Sciatic nerve (tissue), 2 donors: ENCODE measurements at places on chromosomes 12 and 14. TPM values are rescaled to one million over a fixed set of nuclear protein-coding genes. Genes with fewer than 3 reads are reported as not detected.

The LRRC10 gene
- not detected for total RNA-seq

- DNase-seq: no peak
These were observed 30.1 kb downstream of the NTF3 start for GRCh38 chr12:5461966-5462365.

DNA sequence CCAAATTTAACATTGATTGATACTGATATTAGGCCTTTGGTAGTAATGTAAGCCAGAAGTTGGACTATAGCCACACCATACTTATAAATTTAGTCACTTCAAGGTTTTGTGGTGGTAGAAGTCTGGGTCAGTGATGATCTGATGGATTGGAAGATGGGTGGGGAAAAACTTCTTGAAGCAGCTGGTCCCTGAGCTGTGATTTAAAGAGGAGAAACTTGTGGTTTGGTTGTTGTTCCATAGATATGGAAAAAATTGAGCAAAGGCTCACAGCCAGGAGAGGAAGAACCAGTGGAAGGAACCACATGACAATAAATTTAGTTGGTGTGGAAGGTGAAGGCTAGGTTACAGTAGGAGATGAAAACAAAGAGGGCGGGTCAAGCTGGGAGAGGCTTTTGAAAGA, 26.1 kb downstream of the PTHLH start:
- no peak for DNase-seq

DNA sequence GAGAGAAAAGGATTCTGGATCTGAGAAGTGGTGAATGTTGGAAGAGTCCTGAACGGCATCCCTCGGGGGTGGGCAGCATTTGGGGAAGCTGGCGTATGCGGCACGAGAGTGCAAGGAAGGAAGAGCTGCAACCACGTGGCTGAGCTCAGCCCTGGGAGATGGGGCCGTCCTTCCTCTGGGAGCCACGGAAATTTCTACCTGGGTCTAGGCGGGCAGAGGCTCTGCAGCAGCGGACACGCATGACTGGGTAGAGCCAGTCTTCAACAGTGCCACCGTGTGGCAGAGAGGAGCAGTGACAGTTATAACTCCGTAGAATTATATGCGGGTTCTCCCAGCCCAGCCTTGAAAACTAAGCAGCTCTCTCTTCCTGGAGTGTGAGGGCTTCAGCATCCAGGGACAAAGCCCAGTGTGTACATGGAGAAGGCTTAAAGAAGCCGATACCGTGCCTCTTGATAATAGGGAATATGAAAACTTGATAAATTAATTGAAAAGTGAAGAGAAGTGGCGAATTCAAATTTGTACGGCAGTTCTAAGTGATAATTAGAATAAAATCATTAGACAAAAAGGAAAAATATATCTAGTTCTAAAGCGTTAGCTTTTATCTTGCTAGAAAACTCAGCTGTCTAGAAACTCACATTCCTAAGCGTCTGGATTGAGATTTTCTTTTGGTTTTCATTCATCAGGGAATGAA, 82.9 kb upstream of the STXBP6 start:
- peak; percentile 75 for DNase-seq

- DNase-seq: no peak
These were observed at the start of gene SLC38A4 for GRCh38 chr12:46825591-46826414. SLC38A4 (minus strand) TSS chr12:46825997; CDS start chr12:46793071, 32,926 bp downstream.

- DNase-seq: no peak
These were observed 90.3 kb downstream of the STAB2 start for GRCh38 chr12:103677341-103677740.

- DNase-seq: no peak
These were observed 63.4 kb upstream of the GPATCH2L start for GRCh38 chr14:76088326-76088725.

DNA sequence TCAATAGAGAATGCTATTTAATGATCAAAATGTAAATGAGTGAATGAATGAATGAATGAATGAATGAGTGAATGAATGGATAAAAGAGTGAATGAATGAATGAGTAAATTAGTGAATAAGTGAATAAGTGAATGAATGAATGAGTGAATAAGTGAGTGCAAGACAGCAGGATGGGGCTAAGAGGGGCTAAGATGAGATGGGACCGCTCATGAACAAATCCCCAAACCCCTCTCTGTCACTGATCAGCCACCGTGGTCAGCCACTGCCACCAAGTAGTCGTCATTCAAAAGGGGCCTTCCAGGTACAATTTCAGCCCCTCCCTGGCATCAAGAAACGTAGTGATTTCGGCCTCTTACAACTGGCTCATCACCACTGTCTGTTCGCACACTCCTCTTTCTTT, 79.2 kb downstream of the BCL11B start:
- DNase-seq: no peak

DNA sequence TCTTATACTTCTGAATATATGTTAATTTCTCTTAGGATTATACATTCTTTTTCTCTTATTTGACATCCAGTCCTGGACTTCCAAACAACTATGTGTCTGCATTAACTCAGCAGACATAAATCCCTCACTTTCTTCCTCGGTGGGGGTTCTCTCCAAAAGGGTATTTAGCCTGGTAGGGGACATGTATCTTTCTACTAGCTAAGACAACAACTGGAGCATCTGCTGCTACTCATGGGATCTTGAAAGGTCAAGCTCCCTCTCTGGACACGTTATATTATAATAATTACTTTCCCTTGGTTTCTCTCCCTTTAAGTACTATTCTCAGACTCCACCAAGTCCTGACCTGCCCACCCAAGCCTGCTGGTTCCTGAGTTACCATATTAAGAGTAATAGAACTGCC, 983.7 kb upstream of the FLRT2 start:
- DNase-seq: no peak

DNA sequence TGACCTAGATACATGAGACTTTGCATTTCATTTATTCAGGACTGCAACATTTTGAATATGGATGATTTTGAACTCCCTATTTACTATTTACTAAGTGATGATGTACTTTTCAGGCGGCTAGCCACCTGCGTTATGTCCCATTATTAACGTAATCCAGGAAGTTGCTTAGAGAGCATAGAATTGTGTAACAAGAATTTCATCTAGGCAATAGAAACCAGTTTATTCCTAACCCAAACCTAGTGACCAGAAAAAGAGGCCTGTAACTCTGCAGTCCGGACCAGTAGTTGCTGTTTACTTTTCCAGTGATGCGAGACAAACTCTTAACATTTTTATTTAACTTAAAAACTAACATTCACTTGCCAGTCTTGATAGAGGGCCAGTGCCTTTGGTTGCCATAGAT, 12.3 kb downstream of the NUDT4 start:
- DNase-seq: no peak

DNA sequence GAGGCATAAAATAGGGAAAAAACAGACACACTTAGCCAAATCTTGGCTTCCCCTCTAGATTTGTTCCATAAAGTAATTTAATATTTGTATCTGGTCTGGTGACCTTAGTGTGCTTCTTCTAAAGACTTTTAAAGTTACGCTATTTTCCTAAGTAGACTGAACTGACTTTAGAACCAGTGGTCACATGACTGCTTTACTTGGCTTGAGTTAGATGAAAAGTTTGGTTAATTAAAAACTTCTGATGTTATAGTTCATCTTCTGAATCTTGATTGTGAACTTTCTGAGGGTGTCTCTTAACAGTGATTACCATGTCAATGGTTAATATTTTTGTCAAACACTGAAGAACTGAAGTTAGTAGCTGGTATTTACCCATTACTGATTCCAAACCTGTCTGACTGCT, 2.6 kb downstream of the BBS10 start:
- no peak for DNase-seq

DNA sequence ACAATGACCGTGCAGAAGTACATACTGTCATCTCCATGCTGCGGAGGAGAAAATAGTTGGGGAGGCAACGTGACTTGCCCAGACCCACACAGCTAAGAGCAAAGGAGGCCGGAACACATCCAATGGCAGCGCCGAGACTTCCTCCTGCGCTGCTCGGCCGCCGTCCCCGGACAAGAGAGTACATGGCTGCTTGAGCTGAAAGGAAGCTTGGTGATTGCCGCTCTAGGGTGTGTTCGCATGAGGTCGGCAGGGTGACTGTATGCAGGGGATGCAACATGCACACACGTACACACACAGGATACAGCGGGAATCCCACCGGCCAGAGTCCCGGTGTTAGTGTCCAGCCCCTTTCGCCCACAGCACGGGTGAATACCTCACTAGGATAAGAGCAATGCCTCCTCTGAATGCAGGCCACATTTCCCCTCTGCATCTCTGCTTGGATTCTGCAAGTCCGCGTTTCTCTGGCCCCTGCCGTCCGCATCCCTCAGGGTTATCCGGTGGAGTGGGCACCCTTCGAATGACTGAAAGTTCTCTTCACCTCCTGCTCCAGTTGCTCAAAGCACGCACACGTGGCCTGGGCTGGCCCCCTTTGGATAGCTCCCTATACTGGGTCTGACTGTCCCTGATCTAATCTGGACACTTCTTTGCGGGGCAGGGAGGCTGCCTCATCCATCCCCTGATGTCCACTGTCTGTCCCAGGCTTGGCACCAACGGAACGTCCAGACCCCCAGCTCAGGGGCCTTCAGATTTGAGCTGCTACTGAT, 78.8 kb downstream of the GSC start:
- no peak for DNase-seq

GRCh38 chr12:49598527-49598926, 6.9 kb downstream of the FAM186B start:
- no peak for DNase-seq
